AG04449 (cell line): ENCODE measurements at places on chromosomes 3 and 15.

GRCh38 chr3:41198526-41198925 is 779 bp upstream of the CTNNB1 start:
- no peak for DNase-seq

DNA sequence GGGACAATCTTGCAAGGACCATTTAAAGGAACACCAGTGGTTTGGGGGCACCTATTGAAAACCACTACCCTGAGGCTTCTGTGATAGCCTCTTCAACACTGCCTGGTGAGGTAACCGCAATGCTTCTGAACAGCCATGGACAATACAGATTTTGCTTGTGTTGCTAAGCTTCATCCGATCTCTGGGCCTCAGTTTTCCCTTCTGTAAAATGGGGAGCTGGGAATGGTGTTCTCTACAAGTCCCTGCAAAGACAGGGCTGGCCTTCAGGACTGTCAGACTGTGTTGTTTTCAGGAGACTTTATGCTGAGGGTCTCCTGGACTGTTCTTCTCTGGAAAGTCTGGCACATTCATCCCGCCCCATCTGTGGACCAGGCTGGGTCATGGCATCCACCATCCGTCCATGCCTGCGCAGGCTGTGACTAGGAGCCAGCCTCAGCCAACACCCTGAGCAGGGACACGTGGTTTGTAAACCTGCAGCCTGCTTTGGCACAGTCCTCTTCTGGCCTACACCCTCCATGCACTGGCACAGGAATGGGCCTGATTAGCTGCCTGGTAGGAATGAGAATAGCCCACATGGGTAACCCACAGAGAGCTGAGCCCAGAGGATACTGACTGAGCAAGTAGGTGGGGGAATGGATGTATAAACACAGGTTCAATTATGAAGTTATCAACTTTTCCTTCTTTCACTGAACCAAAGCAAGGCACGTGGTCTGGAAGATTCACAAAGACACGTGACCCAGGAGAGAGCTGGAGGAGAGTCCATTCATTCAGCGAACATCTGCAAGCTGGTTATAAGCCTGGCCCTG is 55.3 kb downstream of the ROPN1B start:
- no peak for DNase-seq

- no peak for DNase-seq
Observed at GRCh38 chr3:122067588-122068240, 12.6 kb downstream of the CD86 start.

DNA sequence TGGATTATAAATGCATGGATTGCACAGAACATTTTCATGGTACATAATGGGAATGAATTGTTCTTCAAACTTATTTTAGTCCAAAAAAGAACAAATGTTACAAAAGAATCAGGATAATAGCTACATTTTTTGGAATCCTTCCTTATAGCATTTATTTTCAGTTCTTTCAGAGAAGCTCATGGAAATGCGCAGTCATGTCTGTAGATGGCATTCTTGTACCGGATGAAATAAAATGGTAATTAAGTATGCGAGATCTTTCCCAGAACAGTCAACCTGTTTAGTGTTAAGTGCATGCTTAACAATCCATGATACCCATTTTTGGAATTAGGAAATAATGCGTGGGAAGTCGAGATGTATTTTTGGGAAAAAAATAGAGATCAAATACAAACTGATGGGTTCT is 38.2 kb upstream of the GOLGA8B start:
- DNase-seq: no peak

GRCh38 chr15:38746211-38746610 is 181.6 kb upstream of the RASGRP1 start:
- no peak for DNase-seq

GRCh38 chr3:190862209-190863118 is at the start of gene GMNC:
GMNC (minus strand) TSS chr3:190862694; CDS start chr3:190862615, 79 bp downstream.
- DNase-seq: no peak

DNA sequence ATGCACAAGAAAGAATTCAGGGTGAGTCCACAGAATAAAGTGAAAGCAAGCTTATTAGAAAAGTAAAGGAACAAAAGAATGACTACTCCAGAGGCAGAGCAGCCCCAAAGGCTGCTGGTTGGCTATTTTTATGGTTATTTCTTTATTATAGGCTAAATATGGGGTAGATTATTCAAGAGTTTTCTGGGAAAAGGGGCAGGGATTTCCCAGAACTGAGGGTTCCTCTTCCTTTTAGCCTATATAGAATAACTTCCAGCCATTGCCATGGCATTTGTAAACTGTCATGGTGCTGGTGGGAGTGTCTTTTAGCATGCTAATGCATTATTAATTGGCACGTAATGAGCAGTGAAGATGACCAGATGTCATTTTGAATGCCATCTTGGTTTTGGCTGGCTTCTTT is 13.6 kb downstream of the GLDN start:
- DNase-seq: no peak
